ENCODE measurements at places on chromosomes 11 and 22. TPM values are rescaled to one million over a fixed set of nuclear protein-coding genes. Genes with fewer than 3 reads are reported as not detected.

Gene OR8B12
- not detected for total RNA-seq

Gene SUSD2
- 12.3 TPM for total RNA-seq

Gene UVRAG
- total RNA-seq, result 20.0 TPM

Gene LMO2
- total RNA-seq, result 10.8 TPM

Data from umbilical cord (tissue), 2 donors.